ENCODE measurements at places on chromosomes 11 and 22.

GRCh38 chr11:117919341-117919740 lies 9.9 kb downstream of the TMPRSS13 start:
- DNase-seq, result no peak

- no peak for DNase-seq
Observed at GRCh38 chr11:39589391-39589790, 1870.1 kb downstream of the LRRC4C start.

DNA sequence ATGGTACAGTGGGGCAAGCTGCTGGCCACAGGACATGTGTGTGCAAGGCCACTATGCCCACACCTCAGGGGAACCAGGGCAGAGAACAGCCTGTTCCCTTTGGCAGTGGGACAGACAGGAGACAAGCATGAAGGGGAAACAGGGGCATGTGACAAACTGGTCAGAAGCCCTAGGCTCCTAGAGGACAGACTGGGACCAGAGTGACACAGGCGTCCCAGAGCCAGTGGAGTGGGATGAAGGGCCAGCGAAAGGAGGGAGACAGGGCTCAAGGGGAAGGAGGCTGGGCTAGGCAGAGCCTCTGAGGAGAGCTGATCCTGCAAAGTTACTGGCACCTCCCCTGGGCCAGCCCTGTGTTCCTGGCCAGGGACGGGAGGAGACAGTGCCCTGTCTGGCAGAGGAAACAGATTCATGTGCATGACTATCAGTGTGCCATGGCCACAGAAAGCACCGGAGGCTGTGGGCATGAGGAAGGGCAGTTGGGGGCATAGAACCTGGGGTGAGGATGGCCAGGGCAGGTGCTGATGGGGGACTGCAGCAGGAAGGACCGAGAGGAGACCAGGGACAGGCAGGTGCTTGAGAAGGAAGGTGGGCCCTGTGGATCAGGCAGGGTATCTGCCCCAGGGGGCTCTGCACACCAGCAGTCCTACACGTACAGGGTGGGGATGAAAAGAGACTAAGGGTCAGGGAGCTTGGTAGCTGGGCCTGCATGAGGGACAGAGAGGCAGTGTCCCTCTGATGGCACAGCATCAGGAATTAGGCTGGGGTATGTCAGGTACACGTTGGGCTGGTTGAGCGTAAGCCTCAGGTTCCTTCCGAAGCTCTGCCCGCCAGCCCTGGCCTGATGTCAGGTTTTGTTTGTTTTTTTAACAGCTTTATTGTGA lies 9.8 kb downstream of the DERL3 start:
- DNase-seq, result no peak

GRCh38 chr11:73716153-73717056 lies 44.5 kb downstream of the RAB6A start:
- DNase-seq, result no peak

DNA sequence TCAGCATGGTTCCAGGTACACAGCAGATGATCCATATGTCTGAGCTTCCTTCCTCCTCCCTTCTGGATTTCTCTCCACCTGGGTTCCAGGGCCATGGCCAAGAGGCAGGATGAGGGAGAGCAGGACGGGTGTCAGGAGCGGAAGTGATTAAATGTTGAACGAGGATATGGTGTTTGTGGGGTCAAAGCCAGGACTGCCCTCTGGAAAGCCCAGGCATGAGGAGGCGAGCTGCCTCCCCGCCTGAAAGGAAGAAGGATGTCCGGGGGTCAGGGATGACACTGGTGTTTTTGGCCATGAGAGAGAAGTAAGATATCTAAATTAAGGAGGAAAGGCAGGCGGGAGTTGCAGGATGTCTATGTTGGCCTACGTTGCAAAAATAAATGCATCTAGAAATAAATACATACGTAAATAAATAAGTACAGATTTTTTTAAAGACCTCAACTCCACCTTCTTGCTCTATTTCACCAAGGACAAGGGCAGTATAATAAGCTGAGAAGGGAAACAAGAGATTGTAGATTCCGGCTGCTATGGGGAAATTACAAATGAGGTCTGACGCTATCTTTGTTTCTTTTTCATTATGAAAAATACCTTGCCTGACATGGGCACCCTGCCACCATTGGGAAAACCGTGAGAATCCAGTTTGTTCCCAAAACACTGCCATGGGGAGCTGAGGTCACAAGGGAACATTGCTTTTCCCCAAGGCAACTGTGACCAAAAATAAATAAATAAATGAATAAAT lies 27.6 kb upstream of the LIPT2 start:
- DNase-seq, result no peak

DNA sequence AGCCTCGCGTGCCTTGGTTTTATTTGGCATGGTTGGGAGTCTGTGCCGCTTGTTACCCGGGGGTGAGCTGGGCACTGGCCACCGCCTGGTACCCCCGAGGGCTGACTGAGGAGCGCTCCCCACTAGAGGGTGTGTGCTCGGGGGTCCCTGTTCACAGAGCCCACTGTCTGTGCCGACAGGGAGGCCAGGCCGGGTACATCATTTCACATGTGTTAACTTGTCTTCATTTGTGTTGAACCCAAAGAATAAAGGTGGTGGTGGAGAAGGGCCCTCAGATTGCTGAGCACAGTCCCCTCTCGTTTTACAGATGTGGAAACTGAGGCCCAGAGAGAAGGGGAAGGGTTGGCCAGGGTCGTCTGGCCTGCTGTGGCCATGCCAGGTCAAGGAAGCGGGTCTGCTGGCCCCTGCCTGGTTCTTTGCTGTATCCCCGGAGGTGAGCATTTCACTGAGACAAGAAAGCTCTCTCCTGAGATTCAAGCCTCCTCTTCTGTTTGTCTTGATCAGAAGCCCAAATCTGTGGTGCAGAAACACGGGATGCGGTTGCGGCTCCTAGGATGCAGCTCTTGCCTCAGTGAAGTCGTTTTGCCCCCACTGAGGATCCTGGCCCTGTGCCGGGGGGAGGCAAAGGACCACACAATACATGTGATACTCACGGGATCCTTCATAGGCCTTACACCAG lies 60.8 kb downstream of the FBLN1 start:
- no peak for DNase-seq

- no peak for DNase-seq
Observed at GRCh38 chr11:128735935-128736605, 42.2 kb downstream of the FLI1 start.

- peak; percentile 94 for DNase-seq
Observed at GRCh38 chr11:124673333-124674167, at the start of the genes SIAE and SPA17. Gene SIAE, minus strand, starts transcription at chr11:124673739. Its CDS starts 31 bp downstream, at chr11:124673708. Gene SPA17, plus strand, starts transcription at chr11:124673904. Its CDS starts 1,361 bp downstream, at chr11:124675265.

DNA sequence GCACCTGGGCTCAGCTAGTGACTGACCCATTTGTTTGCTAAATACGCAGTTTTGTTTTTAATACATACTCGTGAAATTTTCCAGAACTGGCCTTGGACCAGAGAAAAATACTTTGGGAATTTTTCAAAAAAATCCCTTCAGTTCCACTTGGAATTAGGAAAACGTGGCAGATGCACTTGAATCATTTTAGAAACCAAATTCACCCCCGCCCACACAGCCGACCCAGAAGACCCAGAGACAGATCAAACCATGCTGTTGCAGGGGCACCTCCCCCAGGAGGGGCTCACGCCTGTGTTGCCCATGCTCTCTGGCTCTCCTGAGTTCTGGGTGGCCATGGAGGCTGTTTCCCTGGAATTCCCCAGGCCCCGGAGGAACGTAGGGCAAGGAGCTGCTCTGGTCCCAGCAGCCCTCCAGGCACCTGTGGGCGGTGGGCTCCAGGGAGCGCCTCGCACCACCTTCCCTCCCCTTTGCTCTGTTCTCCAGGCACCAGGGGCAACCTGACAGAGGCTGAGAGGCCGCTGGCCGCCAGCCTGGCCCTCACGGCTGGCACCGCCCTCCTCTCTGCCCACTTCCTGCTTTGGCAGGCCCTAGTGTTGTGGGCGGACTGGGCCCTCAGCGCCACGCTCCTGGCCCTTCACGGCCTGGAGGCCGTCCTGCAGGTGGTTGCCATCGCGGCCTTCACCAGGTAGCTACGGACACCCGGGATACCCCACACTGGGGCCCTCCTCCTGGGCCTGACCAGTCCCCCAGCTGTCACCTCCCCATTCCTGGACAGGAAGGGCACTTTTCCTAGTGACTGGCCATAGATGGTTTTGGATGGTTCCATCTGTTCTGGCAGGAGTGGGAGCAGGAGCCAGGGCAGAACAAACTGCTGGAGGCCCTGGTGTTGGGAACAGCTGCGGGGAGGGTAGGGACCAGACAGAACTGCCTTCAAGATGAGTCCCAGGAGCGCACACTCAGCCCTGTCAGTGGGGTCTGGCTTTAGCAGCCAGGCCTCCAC lies 3.3 kb upstream of the EPS8L2 start:
- no peak for DNase-seq

DNA sequence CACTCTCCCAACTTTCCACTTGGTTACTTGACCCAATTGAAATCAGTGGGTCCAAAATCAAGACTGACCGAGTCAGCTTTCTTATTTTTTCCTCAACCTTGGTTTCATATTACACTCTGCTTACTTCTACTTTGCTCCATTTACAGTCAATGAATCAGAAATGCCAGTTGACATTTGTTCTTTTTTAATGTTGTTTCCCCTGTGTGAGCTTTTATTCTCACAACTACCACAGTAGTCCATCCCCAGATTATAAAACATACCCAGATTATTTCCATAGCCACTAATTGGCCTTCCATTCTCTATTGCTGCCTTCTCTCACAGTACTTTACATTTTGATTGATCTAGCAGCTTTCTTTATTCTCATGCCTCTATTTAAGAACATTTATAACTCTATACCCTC lies 50.0 kb downstream of the DNAJC24 start:
- DNase-seq, result peak; percentile 45

GRCh38 chr11:125416981-125417935 lies 78.8 kb downstream of the FEZ1 start:
- DNase-seq, result no peak

GRCh38 chr11:112922606-112923005 lies 38.6 kb upstream of the NCAM1 start:
- peak; percentile 46 for DNase-seq

DNA sequence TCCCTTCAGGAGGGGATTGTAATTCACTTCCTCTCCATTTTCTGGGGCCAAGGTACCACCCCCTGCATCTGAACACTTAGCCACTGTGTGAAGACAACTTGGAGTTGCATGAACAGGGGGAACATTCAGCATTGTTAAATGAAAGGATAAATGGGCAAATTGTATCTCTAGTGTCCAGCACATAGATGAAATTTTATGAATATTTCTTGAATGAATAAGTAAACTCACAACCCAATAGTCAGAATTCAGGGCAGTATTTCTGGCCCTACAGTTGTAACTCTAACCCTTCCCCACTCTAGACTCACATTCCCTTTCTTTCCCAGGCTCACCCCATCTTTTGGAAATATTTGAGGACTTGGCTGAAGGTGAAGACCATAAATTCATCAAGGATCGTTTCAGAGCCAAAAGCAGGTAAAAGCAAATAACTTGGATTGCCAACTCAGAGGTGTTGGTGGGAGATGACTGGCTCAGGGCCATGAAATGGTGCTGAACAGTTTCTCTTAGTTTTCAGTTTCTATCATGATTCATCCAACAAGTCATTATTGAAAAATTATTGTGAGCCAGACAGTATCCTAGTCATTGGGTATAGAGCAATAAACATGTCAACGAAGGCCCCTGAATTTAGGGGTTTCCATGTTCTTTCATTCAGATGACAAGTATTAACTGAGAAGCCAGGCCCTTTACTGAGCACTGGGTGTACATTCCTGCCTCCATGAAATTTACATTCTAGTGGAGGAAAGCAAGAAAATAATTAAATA lies 33.3 kb upstream of the ZC3H12C start:
- no peak for DNase-seq

DNA sequence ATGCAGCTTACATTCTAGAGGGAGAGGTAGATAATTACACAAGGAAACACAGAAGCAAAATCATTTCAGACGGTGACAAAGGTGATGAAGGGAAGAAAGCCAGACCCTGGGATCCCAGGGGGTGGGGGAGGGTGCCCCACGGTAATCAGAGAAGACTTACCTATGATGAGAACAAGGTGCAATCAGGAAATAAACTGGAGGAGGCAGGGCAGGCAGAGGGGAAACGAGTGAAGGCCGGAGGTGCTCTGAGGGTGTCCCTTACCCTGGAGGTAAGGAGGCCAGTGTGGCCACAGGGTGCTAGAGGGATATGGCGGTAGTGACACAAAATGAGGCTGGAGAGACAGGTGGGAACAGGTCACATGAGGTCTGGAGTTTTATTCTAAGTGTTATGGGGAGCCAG lies 13.9 kb upstream of the SCGB1A1 start:
- peak; percentile 38 for DNase-seq

DNA sequence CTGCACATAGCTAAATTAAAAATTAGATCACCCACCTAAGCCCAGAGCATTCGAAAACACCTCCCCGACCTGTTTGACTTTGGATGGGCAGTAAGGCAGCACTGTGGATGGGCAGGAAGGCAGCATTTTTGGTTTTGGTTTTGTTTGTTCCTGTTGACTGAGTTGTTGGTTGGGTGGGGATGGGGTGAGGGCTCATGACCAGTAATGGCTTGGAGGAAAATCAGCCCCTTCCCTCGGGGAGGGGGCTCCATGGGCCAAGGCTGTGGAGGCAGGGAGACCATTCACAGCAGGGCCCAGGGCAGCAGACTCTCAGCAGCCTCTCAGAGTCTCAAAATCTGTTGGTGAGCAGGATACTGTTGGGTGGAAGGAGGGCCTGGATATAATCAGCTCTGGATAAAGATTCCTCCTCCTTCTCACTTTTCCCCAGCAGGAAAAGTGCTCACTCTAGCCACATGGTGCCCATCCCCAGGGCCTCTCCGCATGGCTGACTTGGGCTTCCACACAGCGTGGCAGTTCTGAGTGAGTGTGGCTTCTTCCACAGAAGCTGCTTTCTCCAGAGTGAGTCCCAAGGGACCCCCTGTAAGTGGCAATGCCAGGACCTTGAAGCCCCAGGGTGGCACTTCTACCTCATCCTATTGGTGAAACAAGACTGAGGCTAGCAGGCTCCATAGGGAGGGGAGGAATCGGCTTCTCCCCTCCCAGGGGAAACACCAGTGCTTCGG lies 1491.2 kb downstream of the BRD1 start:
- no peak for DNase-seq

DNA sequence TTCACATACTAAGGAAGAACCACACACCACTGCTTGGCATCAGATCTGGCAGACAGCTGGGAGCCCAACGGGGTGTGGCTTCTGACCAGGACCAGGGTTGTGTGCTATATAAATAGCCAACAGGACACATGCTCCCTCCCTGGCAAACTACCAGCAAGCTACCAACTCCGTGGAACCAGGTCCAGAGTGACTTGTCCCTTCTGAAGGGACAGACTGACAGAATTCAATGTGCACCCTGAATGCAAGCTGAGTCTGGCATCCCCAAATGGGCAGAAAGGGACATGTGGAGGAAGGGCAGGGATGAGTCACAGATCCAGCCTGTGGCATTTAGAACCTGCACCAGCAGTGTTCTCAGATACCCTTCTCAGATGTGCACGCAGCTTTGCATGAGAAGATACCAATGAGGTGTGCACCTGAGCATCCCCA lies 92.9 kb downstream of the MICAL3 start:
- peak; percentile 68 for DNase-seq

- no peak for DNase-seq
Observed at GRCh38 chr11:10385696-10386095, 69.4 kb upstream of the AMPD3 start.

- no peak for DNase-seq
Observed at GRCh38 chr22:28607795-28608194, 71.8 kb downstream of the TTC28 start.

GRCh38 chr11:78533399-78533798 lies 41.3 kb downstream of the NARS2 start:
- DNase-seq, result no peak
